GM23248 (cell line): ENCODE measurements at places on chromosomes 6 and 20. TPM values are rescaled to one million over a fixed set of nuclear protein-coding genes. Genes with fewer than 3 reads are reported as not detected.
A peak's percentile ranks its signal among the peaks of the same experiment; 100 is the strongest.

SLC29A1 gene
- total RNA-seq: 12.2 and 17.1 TPM in 2 replicates

LY6G5C gene
- total RNA-seq: 1.7 TPM in 1 of 2 replicates, not detected in the other

TGM6 gene
- total RNA-seq: not detected in 2 replicates

OR12D1 gene
- not detected in 2 replicates for total RNA-seq

GRCh38 chr20:36028106-36028808 is 59.9 kb downstream of the CNBD2 start:
- no peaks in the 10 kb centered on the region for H3K36me3 ChIP-seq
- no peak for DNase-seq
- no peaks in the 10 kb centered on the region for H3K4me1 ChIP-seq

DNA sequence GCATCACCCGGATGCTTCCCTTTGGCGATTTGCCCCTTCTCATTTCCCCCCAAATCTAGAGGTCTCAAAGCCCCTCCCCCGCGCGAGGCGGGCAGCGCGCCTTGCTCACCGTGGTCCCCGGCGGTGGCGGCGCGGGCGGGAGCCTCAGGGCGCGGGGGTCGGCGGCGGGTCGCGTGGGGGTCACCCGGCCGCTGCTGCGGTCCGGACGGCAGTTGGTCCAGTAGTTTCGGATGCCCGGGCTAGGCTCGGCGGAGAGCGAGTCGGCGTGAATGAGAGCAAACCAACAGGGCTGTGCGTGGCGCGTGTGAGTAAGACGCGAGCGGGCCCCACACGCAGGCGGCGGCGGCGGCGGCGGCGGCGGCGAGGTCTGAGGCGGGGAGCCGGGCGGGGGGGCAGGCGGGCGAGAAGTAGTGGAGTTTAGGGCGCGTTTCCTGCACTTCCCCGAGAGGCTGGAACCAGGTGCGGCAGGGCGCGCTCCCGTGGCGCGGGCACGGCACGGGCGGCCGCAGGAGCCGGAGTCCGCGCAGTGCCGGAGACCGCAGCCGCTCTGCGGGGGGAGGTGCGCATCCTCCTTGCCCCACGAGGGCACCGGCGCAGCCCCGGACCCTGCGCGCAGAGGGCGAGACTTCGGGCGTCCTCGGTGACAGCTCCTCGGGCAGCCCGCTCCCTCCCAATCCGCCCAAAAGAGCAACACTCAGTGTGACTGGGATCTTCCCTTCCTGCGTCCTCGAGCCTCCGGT is 567 bp downstream of the HS3ST5 start:
- no peak overlapping the region for H3K27ac ChIP-seq
- no peaks in the 10 kb centered on the region for H3K4me1 ChIP-seq
- peak overlapping the region; percentile 62 for H3K4me3 ChIP-seq
- H3K27me3 ChIP-seq: peaks cover 32% of the 10 kb centered on the region

DNA sequence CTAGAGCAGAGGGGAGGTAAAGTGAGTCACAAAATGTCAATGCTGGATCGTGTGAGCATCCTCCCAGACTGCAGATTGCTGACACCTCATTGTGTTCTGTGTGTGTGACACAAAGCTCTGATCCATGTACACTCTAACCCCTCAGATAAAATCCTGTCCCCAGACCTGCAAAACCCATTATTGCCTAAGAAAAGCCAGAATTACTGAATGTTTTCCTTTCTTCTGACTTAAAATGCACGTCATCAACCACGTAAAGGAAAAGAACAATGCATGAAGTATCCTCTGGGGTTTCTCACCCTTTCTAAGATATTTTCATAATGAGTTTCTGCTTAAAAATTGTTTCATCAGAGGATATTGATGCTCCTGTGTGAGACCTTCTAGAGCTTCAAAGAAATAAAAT is 218.0 kb upstream of the PREP start:
- peak; percentile 27 for DNase-seq
- no peak overlapping the region for H3K4me3 ChIP-seq
- H3K4me1 ChIP-seq: no peaks in the 10 kb centered on the region
- H3K27me3 ChIP-seq: no peaks in the 10 kb centered on the region

GRCh38 chr6:14501914-14502313 is 384.3 kb downstream of the CD83 start:
- no peaks in the 10 kb centered on the region for H3K27me3 ChIP-seq
- peaks cover 8% of the 10 kb centered on the region; the same call in 1 of the 2 replicates for H3K4me1 ChIP-seq
- no peak overlapping the region for H3K4me3 ChIP-seq
- DNase-seq: peak; percentile 44

- peaks cover 67% of the 10 kb centered on the region for H3K27me3 ChIP-seq
- no peak overlapping the region for H3K27ac ChIP-seq
These were observed 36.2 kb upstream of the CCDC167 start for GRCh38 chr6:37535759-37536490.
